ENCODE measurements at places on chromosomes 6 and 20.

- DNase-seq: no peak
Measured at GRCh38 chr20:47133809-47134456, 222.6 kb downstream of the ZMYND8 start.

DNA sequence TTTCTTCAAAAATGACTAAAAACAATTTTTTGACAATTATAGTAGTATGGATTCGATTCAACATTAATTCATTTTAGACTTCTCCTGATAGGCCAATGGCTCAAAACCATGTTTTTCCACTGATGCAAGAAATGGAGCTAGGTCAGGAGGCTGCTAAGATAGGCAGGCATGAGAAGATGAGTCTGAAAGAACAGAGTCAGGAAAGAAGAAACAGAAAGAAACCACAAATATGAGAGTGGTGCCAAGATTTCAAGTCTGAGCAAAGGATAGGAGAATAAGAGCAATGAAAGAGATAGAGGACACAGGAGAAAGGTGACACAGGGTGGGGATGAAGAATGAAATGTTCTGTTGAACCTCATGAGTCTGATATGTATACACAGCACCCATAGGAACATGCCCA lies 112.2 kb downstream of the TASP1 start:
- DNase-seq: no peak

DNA sequence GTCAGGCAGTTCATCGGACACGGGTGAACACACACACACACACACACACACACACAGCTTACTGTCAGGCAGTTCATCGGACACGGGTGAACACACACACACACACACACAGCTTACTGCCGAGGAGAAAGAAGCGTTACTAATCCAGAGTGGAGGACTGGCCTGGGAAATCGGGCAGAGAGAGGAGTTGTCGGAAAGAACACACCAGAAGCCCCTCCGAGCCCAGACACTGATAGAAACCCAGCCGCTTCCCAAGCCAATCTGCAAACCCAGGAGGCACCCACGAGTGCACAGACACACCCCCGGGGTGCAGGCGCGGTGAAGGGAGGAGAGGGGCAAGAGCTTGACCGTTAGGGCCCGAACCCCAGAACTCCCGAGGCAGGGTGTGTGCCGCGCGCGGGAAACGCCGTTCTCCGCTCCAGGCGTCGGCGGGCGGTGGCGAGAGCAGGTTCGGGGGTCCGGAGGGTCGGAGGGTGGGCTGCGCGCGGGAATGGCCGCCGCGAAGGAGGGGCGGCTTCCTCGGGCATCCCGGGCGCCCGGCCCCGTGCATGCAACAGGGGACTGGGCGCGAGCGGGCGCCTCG lies 636 bp downstream of the ELOVL2 start:
- no peak for DNase-seq

DNA sequence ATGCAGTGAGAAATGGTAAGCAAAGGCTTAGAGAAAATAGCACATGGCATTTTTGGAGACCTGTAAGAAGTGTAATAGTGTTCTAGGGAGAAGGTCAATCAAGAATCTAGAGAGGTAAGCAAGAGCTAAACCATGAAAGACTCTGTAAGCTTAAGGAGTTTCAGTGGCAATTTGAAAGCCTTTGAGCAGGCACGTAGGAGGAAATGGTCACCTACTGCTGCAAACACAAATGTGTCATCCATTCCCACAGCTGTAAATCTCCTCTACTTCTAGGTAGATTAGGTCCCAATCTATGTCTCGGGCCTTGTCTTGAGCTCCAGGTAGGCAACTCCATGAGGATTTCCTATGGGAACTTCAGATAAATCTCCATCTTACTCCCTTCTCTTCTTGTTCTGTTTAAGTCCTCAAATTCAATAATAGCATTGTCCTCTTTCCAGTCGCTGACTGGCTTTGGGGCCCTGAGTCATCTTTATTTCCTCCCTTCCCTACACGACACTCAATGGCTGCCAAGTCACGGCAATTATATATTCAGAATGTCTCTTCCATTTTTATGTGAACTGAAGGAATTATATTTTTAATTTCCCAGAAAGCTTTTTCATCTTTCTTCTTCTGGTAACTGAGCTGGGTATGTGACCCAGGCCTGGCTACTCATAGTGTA lies 24.2 kb upstream of the PAQR8 start:
- no peak for DNase-seq

GRCh38 chr6:431986-432385 lies 40.4 kb downstream of the IRF4 start:
- DNase-seq: no peak

GRCh38 chr6:99253271-99253670 lies 96.2 kb downstream of the FAXC start:
- DNase-seq: no peak

- no peak for DNase-seq
Measured at GRCh38 chr6:128848212-128848935, 34.6 kb upstream of the LAMA2 start.

DNA sequence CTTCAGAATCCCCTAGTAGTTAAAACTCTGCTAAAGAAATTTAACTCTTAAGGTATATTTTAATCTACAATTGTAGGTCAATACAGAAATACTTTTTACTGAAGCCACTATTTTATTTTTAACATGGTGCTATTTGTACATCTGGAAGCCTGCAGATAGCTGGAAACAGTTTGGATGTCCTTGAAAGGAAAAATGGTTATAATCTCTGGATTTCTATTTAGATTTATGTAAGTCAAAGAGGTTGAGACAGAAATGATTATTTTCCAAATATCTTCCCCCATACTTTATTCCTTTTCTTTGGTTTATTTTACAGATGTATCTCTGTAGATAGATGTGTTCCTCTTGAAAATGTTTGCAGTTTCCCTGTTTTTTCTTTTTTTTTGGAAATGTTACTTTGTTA lies 1002.2 kb downstream of the KIF16B start:
- DNase-seq: no peak

DNA sequence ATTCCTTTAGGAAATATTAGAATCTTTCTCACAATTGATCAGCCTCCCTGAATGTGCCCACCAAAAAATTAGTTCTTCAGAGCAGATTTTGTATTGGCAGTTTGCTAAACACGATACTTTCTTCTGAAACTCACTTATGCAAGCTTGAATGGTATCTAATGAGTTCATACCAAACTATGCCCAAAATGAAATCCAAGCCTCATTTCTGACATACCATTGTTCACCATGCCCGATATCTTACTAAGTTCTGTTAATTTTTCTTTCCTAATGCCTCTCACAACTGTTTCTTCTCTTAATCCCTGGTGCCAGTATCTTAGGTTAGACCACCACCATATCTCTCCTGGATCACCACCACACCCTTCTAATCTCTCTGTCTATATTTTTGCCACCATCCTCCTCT lies 755.9 kb downstream of the KIF16B start:
- DNase-seq: no peak

DNA sequence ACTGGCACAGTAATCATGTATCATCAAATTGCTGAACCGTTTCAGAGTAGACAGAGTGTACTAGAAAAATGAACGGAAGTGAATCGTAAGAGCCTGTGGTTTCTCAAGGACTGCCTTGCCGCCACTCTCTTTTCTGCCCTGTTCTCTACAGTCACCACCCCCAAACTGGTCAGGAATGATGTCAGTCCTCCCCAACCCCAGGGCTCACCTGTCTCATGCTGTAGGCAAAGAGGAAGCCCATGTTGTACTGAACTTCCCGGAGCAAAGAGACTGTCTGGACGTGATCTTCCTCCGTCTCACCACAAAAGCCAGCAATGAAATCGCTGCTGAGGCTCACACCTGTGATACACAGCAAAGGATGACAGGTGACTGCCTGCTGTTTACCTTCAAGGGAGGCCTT lies 31.0 kb downstream of the CDK5RAP1 start:
- DNase-seq: no peak

GRCh38 chr6:118240878-118241528 lies 307.1 kb upstream of the PLN start:
- DNase-seq: no peak

DNA sequence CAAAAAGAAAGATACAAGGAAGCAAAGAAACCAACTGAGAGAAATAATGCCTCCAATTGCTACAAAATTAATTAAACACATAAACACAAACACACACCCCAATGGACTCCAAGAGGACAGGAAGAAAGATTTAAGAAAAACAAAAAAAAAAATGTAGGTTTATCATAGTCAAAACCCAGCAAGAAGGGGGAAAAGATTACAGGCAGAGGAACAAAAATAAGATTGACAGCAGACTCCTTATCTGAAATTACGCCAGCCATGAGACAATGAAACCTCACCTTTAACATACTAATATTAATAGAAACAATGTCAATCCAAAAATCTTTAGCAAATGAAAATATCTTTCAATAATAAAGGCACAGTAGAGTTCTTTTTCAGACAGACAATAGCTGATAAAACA lies 155.8 kb downstream of the RNGTT start:
- DNase-seq: no peak

DNA sequence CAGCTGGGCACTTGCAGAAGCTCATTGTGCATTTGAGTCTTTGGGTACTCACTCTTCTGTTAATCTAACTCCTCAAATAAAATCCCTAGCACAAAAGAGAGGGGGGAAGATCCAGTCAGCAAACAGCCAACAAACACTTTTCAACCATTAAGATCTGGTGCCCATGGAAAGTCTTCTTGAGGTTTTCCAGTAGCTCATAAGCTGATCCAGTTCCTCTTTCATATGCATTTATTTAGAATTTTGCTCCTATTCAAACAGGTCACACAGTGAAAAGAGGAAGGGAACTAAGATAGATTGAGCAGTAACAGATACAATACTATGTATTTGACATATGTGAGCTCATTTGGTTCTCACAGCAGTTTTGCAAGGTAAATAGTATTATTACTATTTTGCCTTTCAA lies 38.6 kb downstream of the HLA-DPB1 start:
- DNase-seq: no peak

- DNase-seq: no peak
Measured at GRCh38 chr20:50138479-50139393, 14.8 kb downstream of the PEDS1 start.

DNA sequence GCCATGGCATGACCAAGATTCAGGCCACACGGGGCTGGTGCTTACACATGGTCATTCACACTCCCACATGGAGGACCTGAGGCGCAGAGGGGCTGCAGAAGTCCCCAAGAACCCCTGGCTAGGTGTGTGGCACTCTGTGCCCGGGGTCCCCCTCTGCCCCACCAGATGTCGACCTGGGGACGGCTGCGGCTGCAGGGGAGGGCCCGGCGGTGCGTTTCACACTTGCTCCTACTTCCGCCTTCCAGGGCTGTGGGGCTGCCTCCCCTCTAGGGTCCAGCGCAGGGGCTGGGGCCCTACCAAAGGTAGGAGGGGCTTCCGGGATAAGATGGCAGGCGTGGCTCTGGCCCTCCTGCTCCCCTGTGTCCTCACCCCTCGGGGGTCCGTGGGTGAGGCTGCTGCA lies 81.1 kb upstream of the SLCO4A1 start:
- no peak for DNase-seq

- no peak for DNase-seq
Measured at GRCh38 chr20:2759143-2759542, 41.3 kb downstream of the CPXM1 start.

GRCh38 chr6:144150710-144151657 lies 667 bp downstream of the STX11 start:
- no peak for DNase-seq

- no peak for DNase-seq
Measured at GRCh38 chr20:2421247-2421646, 40.5 kb downstream of the TGM6 start.

- no peak for DNase-seq
Measured at GRCh38 chr20:42846784-42847490, 342.8 kb downstream of the PTPRT start.

DNA sequence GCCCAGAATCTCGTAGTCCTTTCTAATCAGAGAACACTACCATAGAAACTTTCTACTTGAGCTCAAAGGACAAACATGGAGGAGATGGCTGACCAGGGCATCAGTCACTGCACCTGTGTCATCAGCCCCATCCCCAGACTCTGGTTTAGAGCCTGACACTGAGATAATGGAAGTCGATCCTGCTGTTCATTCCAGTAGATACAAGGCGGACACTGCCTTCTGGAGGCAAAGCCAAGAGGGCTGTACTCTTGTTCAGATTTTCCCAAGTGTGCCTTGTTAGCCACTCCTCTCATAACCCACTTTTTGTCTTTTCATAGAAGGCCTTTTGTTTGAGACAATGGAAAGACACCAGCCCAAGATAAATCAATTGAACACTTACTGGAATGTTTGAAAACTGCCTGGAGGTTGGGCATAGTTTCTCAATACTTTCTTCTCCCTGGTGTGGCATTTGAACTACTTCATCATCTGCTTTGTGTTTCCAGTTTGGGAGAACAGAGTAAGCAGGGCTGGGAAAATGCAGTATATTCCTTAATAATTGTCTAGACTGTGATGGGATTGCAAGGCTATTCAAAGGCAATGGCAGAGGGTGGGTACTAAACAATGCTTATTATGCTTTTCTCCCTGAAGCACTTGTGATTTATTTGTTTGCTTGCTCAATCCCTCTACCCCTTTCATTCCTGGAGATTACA lies 99.7 kb downstream of the CLIC5 start:
- DNase-seq: no peak

GRCh38 chr6:35703554-35703953 lies 14.8 kb upstream of the FKBP5 start:
- no peak for DNase-seq

DNA sequence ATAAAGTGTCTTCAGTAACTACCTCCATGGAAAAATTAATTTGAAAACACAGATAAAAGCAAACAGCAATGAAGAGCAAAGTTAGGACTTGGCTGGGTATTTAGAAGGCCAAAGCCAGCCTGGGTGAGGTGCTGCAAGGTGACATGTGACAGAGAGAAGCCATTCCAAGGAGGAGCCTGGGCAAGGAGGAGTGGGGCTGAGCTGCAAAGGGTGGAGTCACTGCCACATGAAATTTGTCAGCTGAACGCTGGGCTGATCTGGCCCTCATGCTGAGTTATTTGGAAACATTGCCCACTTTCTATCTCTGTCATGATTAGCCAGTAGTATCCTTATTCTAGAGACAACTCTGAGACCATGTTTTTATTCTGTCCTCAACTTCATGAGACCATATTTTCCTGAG lies 76.3 kb downstream of the PERP start:
- no peak for DNase-seq

- DNase-seq: no peak
Measured at GRCh38 chr6:85115376-85115775, 334.5 kb upstream of the NT5E start.

DNA sequence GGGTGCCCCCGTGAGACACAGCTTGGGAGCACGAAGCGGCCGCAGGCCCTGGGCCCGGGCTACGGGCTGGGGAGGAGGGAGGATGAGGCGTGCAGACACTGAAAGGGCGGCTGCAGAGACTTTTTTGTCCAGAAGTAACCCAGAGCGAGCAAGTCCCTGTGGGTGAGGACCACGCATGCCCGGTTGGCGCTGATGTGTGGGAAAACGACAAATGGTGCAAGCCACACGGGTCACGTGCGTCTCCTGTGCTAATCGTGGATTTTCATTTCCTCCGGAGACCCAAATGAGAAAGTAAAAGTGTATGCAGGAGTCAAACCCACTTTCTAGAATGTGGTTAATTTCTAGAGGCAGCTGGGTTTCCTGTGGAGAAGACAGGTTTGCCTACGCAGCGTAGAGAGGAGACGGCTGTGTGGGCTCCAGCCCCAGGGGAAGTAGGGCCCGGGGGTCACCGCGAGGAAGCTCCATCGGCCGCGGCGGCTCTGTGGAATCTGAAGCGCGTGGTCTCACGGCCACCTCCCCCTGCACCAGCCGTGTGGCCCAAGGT lies 19.0 kb downstream of the DLL1 start:
- no peak for DNase-seq

GRCh38 chr20:63588641-63589041 lies 14.6 kb upstream of the HELZ2 start:
- no peak for DNase-seq

GRCh38 chr6:97939440-97940168 lies 656.6 kb upstream of the MMS22L start:
- DNase-seq: no peak

GRCh38 chr20:50276119-50277063 lies 85.8 kb downstream of the CEBPB start:
- no peak for DNase-seq

Measured in DMS153 (cell line).